ENCODE measurements at places on chromosomes 6 and 20. TPM values are rescaled to one million over a fixed set of nuclear protein-coding genes. Genes with fewer than 3 reads are reported as not detected.

AKAP12 gene
- 114 TPM for total RNA-seq

BTN1A1 gene
- not detected for total RNA-seq

HEY2 gene
- not detected for total RNA-seq

HLA-G gene
- total RNA-seq: not detected

FOXQ1 gene
- not detected for total RNA-seq

FAM209B gene
- not detected for total RNA-seq

PACRG gene
- total RNA-seq: 0.33 TPM

PXDC1 gene
- total RNA-seq: 66.2 TPM

NKX2-2 gene
- not detected for total RNA-seq

HDGFL1 gene
- not detected for total RNA-seq

DEFB113 gene
- not detected for total RNA-seq

PRND gene
- total RNA-seq: 0.12 TPM

SLC22A7 gene
- total RNA-seq: not detected

UBR2 gene
- 38.6 TPM for total RNA-seq

DLL1 gene
- total RNA-seq: 1.3 TPM

BTNL2 gene
- total RNA-seq: not detected

KLHDC3 gene
- 59.6 TPM for total RNA-seq
